ENCODE measurements at places on chromosomes 7 and 10.

DNA sequence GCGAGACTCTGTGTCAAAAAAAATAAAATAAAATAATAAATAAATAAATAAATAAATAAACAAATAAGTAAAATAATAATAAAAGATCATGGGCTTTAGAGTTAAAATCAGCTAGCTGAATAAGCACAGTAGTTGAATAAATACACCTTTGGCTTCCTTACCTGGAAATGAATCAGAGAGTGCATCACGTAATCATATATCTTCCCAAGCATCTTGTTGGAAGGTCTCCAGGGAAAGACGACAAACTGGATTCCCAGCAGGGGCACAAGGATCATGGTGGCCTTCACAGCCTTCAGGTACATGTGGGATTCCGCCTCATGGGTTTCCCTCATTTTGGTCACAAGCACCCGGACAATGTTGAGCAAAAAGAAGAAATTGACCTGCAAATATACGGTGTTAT lies 138.7 kb downstream of the CALCR start:
- no peak for DNase-seq

DNA sequence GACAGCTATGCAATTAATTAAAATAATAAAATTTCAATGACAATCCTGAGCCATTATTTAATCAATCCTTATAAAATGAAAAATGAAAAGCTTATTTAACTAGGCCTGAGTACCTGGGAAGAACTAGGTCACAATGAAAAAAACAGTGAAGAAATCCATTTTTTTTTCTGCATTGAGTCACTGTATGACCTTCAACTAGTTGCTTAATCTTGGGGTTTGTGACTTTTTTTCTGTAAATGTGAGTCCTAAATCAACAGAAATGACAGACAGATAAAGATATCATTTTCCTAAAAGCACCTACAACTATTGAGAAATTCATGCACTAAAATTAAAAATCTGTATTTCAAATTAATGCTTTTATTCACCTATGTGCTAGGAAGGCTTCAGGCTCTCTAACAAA lies 96.8 kb downstream of the TMEM26 start:
- DNase-seq: no peak

DNA sequence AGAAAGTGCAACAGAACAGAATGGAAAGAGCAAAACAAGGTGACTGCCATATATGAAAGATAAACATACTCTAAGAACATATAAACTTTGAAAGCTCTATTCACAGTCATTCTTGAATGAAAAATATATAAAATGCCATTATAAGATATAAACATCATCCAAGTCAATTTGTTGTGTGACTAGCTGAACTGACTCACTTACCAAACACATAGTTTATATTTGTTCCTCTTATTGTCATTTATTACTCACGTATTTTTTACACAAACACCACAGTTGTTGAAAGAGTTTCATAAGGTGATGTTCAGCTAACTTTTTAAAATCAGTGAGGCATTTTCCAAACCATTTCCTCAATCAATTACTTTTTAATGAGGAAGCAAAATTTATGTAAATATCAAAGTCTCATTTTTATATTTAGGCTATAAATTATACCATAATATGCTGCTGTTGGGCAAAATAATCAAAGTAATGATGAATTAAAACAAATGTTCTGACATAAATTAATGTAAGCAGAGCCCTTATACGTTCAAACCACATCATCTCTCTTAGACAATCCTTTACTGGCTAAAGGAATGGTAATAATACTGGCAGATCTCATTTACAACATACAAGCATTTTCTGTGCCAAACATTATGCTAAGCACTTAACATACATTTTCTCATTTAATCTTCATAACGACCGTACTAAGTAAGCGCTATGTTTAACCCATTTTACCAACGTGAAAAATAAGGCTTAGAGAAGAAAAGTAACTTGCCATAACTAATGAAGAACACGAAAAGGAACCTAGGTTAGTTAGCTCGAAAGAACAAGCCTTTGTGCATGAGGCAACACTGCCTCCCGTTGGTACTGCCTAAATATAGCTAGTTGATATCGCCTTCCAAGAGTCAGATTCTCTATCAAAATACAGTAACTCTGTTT lies 7.3 kb downstream of the LRRN3 start:
- peak; percentile 32 for DNase-seq

DNA sequence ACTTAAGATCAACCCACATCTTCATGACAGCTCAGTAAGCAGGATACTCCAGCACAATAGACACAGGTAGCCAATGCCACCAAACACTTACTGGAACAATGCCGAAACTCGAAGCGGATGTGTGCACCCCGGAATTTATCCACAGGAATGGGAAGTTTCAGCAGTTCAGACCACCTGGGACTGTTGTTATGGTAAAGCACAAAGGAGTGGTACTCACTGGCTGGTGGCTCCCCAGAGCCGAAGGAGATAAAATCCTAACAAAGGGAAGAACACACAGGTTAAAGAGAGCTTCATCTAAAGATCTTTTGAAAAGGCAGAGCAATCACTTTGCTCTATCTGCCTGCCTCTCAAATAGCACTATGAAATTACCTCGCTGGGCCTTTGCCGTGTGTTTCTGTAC lies 305.9 kb downstream of the DOCK4 start:
- DNase-seq: no peak

- DNase-seq: no peak
Measured at GRCh38 chr7:1813394-1814088, 143.5 kb downstream of the ELFN1 start.

GRCh38 chr7:120743128-120743527 lies 114.8 kb downstream of the TSPAN12 start:
- no peak for DNase-seq

DNA sequence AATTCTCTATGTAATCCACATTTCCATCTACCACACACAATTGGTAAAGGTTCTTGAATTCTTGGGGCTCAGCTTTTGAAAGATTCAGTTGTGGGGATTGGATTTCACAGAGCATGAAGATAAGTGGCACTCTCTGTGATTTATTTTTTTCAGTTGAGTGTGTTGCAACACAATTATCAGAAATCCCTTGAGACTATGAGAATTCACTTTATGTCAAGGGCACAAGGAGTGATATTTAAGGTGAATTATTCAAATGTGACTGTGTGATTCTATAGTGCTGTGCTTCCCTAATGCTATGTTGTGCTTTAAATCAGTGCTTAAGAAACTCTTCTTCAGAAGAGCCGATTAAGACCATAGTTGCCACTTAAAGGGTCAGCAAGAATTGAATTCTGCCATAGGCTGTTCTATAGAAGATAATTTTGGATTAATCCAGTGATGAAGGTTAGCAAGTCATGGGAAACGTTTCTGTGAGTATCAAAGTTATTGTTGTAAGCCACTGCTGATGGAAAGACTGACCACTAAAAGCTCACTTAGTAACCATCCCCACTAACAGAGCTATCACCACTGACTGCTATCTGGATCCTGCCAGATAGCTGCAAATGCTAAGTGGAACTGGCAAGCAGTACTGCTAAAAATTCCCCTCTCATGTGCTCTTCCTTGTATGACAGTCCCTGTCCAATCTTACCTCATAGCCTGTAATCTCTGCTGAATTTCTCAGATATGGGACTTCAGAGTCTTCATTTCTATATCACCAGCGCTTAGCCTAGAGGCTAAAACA lies 134.0 kb upstream of the SEMA3D start:
- DNase-seq: no peak

DNA sequence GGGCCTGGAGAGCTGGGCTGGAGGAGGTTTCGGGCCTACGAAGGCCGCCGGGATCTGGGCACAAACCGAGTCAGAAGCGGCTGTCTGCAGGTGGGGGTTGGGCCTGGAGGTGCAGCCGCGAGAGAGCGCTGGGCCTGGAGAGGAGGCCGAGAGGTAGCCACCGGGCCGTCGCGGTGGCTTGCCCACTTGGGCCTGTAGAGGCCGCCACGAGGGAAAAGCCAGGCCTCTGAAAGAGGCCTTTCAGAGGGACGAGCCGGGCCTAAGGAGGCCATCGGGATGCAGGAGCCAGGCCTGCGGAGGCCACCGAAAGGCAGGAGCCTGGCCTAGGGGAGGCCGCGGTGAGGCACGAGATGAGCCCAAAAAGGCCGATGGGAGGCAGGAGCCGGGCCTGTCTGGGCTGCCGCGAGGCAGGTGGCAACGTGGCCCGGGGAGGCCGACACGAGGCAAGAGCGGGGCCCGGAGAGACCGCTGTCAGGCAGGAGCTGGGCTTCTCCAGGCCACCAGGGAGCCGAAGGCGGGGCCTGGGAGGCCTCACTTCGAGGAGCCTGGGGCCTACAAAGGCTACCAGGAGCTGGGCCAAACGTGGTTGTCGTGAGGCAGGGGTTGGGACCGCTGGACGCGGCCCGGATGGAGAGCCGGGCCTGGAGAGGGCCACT lies 25.6 kb downstream of the MDH2 start:
- no peak for DNase-seq

DNA sequence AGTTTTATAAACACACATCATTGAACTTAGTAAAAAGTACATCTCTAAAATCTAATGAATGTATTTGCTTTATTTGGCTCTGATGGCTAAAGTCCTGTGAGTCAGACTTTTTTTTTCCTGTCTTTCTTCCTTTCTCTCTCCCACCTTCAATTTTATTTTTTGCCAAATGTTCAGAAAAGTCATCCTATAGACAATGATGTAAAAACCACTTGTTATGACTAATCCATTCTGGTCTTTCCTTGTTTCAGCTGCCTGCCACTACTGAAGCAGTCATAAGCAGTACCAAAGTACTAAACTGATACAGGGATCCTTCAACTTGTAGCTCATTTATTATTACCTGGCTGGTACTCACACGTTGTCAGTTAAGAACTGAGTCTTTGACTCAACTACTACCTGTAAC lies 23.9 kb downstream of the HECTD2 start:
- DNase-seq: peak; percentile 58

GRCh38 chr7:41567731-41568114 lies 135.2 kb downstream of the INHBA start:
- peak; percentile 42 for DNase-seq

DNA sequence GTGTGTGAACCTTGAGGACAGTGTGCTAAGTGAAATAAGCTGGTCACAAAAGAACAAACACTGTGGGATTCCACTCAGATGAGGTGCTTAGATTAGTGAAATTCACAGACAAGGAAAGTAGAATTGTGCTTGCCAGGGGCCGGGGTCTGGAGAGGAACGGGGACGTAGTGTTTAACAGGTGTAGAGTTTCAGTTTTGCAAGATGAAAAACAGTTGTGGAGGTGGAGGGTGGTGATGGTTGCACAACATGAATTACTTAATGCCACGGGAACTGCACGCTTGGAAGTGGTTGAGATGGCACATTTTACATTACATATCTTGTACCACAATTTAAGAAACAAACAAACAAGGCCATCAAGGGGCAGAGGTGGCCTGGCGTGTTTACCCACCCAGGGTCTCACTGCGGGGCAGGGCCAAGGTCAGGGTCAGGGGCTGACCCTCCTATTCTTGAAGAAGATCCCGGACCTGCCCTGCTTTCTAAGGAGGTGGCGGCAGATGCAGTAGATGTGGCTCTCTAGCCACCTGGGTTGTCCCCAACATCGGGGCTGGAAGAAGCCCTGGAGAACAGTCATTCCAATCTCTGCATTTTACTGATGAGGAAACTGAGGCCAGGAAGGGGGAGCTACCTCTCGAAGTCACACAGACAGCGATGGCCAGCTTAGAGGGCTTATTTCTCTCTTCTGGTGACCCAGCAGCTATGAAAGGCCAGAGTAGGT lies 91.5 kb upstream of the LRRC4 start:
- no peak for DNase-seq

GRCh38 chr10:118173296-118173695 lies 126.6 kb upstream of the RAB11FIP2 start:
- no peak for DNase-seq

DNA sequence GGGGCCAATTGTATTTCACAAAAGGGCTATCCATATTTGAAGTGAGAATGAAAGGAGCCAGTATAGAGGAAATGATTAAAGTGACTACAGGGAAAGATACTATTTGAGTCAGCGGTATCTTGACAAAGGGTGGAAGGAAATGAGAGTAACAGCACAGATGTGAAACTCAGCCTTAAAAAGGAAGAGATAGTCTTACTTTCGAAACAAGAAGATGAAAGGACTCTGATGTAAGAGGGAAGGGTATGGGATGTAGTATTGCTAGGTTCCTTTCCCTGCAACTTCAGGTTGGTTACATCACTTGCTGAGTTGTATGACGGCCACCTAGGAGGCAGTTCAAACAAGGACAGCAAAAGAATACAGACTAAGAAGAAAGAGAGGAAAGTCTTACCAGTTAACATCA lies 13.7 kb downstream of the CISD1 start:
- no peak for DNase-seq

DNA sequence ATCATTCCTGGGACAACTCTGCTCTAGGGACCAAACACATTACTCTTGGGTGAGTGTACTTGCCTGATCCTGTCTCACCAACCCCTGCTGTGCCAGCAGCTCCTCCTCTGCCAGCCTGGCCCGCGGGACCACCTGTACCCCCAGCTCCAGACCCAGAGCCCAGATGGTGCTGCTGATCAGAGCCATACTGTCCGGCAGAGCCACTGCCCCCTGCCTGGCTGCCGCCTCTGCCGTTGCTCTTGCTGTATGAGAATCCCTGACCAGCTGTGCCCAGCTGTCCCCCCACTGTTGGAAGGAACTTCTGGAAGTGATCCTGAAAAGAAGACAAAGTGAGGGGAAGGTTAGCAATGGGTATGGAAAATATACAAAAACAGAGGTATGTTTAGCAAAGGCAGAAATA lies 6.9 kb downstream of the MYOZ1 start:
- DNase-seq: no peak

GRCh38 chr10:1420661-1421362 lies 316.5 kb downstream of the ADARB2 start:
- DNase-seq: no peak

DNA sequence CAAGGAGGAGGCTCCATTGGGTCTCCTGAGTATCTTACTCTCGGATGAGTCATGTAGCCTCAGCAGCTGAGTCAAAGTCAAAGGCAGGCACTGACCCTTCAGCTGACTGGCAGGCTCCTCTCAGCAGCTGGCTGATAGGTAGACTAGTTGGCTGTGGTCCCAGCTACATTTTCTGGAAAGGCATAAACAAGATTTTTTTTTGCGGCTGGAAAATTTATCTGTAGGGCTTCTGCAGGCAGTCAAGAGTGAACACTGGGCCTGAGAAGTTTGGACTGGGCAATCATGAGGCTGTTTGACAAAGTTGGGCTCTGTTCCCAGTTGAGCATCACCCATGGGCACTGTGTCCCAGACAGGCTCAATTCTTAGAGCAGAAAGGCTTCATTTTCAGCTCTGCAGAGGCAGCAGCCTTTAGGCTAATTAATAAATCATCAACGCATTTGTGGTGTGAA lies 796.2 kb downstream of the CCSER2 start:
- DNase-seq: no peak

DNA sequence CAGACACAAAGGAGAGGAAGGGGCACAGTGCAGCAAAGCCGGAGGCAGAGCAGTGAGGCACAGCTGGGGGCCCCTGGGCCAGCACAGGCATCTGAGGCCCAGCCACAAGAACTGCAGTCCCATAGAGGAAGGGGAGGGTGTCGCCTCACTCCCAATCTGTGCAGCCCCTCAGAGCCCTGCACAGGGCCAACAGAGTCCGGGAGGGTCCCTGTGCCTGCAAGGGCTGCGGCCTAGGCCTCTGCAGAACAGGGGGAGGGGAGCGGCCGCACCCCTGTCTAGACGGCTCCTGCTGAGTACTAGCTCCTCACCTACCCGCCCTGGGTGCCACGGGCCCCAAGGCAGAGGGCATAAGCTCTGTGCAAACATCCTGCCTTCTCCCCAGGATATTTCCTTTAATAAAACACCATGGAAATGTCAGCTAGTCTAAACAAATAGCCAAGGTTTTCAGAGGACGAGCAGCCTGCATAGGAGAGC lies 32.4 kb upstream of the RET start:
- no peak for DNase-seq

- DNase-seq: no peak
Measured at GRCh38 chr10:72013202-72013945, 49.2 kb downstream of the CHST3 start.

GRCh38 chr10:35000936-35001335 lies 89.2 kb downstream of the CUL2 start:
- DNase-seq: peak; percentile 47
